ENCODE measurements at places on chromosomes 2 and 18.

GRCh38 chr2:40488927-40489677 is 37.2 kb upstream of the SLC8A1 start:
- no peak for DNase-seq

DNA sequence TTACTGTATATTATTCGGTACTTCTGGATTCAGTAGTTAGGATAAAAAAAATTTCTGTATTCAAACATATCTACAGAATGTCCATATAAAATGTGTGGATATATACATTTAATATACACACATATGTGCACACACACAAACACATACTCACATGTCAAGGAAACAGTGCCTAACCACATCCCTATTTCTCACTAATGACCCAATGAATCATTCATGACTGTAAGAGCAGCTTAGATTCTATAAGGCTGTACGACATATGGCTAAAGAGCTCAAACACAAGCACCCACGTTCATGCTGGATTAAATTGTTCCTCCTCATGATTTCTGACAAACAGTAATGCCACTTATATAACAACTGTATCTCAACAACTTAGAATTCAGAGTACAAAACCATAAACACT is 457.3 kb downstream of the ADCYAP1 start:
- DNase-seq, result no peak

DNA sequence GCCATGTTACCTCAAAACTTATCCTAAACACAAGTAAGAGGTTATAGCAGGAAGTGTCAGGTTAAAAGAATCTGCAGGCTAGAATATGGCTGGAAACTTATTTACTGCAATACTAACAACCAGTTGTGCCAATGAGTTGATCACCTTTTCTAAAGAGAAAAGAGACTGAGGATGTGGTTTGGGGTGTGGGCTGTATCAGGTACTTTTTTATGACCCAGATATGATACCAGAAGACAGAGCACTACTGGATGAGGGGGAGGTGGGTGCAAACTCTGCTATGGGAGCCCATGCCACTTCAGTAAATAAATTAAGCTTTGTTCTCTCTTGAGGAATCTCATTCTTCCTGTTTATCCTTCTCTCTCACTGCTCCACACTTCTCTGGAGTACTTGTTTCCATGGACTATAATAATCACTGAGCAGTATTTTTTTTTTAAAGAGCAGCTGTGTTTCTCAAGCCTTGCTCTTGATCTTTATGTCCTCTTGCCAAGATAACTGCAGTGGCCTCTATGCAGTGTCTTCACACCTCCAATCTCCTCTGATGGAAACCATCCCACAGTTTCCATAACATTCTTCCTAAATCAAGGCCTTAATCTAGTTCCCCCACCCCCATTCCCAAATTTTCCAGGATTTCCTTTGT is 51.2 kb upstream of the NOSTRIN start:
- DNase-seq, result no peak

GRCh38 chr2:105775809-105776559 is 31.3 kb downstream of the NCK2 start:
- DNase-seq, result no peak

DNA sequence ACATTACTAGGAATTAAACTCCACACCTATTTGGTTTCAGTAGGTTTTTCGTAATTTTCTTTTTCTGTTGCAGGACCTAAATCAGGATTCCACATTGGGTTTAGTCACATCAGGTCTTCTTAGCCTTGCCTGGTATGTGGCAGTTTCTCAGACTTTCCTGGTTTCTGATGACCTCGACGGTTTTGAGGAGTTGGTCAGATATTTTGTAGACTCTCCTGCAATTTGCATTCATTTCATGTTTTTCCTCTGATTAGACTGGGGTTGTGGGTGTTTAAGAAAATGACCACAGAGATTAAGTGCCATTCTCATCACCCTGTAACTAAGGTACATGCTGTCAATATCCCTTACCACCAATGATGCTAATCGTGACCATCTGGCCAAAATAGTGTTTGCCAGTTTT is 97.3 kb upstream of the ST6GAL2 start:
- no peak for DNase-seq

GRCh38 chr2:96832408-96832753 is 11.4 kb downstream of the ANKRD23 start:
- no peak for DNase-seq

DNA sequence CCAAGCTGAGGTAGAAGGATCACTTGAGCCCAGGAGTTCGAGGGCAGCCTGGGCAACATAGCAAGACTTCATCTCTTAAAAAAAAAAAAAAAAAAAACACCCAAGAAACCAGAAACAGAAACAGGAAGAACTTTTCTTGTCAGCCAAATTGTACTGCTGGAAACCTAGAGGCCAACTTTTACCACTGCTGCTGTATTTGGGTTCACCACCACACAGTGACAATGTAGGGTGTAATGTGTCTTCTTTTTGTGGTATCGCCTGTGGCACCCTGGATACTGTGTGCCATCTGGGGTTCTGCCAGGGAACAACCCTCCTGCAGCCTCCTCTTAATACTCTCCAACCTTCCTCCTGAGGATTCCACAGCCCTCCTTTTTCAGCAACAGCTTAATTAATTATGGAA is 72.6 kb downstream of the STK39 start:
- DNase-seq, result no peak

DNA sequence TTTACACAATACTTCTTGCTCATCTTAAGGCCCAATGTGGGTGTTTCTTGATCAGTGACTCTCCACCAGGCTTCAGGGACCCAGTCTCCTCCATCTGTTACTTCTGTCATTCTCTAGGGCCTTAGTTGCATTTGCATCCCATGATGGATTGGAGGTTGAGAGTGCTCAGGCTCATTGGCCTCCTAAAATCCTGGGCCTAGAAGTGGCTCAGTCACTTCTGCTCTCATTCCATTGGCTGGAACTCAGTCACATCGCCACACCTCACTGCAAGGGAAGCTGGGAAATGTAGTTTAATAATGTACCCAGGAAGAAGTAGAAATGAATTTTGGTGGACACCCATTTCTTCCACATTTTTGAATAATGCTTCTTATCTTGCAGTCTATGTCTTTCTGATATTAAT is 223.5 kb downstream of the HRH4 start:
- no peak for DNase-seq

DNA sequence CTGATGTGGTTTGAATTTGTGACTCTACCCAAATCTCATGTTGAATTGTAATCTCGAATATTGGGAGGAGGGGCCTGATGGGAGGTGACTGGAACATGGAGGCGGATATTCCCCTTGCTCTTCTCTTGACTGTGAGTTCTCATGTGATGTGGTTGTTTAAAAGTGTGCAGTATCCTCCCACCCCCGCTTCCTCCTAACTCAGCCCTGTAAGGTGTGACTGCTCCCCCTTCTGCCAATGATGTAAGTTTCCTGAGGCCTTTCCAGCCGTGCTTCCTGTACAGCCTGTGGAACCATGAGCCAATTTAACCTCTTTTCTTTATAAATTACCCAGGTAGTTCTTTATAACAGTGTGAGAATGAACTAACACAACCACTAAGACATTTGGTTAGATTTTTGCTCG is 458.4 kb downstream of the THSD7B start:
- DNase-seq, result no peak

GRCh38 chr18:79737426-79737825 is 57.8 kb downstream of the CTDP1 start:
- DNase-seq, result no peak

- no peak for DNase-seq
Measured at GRCh38 chr2:96575785-96576456, 39.4 kb downstream of the ARID5A start.

- DNase-seq, result no peak
Measured at GRCh38 chr18:59760212-59760611, 63.0 kb upstream of the CCBE1 start.

DNA sequence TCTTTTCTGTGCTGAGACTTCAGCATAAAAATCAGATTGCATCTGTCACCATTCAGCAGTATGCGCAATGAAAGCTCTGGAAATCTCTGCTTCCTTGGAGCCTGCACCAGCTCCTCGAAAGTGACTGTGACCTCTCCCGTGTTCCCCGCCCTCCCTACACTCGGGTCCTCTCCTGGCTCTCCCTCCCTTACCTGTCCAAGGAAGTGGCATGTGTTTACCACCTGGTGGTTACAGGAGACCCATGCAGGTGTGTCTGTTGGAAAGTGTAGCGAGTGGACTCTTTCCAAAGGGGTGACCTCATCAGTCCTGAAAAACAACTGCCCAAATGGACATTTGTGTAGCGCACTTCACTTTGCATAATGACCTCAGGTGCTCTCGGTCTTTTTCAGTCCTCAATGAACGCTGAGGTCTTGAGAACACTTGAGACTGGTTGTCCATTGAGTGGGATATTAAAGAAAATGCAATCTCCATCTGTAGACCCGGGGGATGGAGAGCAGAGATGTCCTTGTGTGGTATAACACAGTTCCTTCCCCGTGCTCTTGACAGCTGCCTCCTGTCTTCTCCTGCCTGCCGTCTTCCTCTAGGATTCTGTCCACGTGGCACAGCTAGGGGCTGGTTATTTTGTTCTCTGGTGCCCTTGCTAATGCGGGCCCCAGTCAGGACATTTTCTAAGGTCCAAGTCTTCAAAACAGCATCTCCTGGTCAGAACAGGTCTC is 133.2 kb downstream of the ACKR3 start:
- no peak for DNase-seq

GRCh38 chr18:46199515-46200147 is 95.4 kb downstream of the HAUS1 start:
- no peak for DNase-seq

DNA sequence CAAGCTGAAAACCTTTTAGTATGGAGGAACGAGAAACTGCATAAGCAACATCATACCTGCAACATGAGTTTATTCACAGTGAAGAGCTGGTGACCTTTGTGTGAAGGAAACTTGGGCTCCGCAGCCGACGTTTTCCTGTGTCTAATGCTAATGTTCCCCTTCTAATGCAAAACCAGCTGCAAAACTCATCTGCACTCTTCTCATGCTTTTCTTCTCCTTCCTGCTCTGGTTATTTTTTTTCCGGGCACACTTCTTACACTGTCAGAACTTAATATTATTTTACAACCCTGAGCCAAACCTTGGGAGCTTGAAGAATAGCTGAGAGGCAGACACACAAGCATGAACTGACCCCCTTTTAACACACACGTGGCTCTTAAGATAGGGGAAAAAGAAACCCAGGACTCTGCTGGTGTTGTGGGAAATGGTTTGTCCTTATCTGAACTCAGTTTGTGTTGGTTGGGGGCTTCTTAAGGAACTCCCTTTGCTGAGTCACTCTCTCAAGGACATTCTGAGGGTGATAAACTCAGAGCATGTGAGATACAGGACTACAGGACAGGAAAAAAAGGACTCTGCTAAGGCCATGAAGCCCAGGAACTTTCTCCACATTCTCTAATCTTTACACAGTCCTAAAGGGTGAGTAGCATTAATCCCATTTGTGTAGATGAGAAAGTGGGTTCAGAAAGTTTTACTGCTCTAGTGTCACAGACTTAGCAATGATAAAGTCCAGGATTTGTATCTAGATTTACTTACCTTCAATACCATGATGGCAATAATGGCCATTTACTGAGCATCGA is 439.3 kb upstream of the TRIB2 start:
- DNase-seq, result no peak

DNA sequence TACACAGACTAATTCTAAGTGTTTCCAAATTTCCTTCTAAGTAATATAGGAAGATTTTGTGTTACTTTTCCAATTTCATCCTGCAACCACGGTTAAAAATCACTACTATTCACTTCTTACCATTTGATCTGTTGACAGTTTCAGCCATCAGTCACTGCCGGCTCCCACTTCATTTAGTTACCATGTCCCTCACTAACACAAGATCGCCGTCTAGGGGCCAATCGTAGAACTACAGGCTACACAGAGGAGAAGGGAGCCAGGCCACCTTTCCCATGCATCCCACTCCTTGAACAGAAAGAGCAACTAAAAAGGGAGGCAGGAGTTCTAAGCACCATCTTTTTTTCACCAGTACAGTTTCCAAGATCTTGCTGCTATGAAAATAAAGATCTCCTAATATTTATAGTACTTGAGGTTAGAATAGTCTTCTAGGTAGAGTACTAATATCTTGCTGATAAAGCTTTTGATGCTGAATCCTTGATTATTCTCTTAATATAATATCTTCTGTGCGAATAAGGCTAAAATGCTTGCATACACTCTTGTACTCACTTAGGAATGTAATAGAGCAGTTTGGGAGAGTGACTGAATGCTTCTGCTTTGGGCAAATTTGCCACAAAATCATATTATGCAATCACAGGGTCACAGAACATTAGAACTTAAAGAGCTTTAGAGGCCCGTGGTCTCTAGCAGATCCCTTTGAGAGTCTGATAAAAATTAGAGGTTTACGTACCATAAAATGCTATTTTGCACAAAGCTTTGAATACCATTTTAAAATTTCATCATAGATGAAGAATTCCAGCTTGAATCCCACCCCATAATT is 39.5 kb upstream of the CYP1B1 start:
- DNase-seq, result peak; percentile 78

DNA sequence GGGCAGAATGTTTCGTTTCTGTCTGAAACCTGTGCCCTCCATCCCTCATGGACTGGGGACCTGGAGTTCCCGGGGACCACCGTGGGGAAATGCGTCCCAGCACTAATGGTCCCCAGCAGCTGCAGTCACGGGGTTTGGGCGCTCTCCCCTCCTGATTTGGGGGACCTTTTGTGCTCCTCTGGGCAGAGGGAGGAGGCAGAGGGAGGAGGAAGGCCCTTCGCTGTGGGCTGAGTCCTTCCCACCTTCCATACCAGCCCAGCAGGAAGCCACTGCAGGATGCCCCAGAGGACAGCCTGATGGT is 3.2 kb downstream of the GPR35 start:
- DNase-seq, result no peak

GRCh38 chr2:116877944-116878343 is 936.5 kb upstream of the DDX18 start:
- DNase-seq, result no peak

DNA sequence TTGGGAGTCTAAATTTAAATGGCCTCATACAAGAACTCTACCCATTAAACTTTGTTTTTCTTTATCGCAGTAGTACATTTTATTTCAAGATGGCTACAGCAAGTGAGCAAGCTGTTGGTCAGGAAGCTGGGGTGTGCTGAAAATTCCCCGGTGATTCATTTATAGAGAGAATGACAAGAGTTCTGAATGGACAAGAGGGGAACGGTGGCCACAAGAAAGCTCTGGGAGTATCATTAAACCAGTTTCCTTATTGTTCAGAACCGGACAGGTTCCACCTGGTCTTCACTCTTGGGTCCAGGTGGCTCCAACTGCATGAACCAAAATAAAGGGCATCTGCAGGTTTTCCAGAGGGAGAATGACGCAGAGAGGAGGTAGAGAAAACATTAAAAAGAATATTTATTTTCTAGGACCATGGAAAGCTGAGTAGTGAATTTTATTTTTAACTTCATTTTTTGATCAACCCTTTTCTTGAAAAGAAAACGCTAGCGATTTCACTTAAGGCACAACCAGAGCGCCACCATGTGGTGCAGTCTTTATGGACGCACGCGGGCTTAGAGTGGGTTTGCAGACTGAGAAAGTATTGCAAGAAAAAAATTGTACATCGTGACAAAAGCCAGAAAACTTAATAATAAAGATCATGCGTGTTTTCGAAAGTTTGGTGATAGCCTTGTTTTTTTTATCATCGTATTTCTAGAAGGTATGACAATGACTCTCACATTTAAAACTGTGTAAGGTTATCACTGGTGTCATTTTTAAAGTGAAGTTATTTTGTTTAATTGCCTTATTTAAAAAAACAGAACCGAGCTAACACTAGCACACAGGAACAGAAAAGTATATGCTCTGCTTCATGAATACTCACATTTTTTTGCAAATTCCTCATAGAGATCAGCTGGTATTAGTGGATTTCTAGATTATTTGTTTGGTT is 97.9 kb upstream of the NOL4 start:
- DNase-seq, result peak; percentile 46

GRCh38 chr18:49392352-49392751 is 68.1 kb downstream of the DYM start:
- no peak for DNase-seq

- no peak for DNase-seq
Measured at GRCh38 chr18:31420032-31420431, 27.5 kb upstream of the DSG3 start.

- no peak for DNase-seq
Measured at GRCh38 chr2:128358941-128359731, 40.5 kb upstream of the HS6ST1 start.
